ENCODE measurements at places on chromosomes 11 and 22. TPM values are rescaled to one million over a fixed set of nuclear protein-coding genes. Genes with fewer than 3 reads are reported as not detected.

DNA sequence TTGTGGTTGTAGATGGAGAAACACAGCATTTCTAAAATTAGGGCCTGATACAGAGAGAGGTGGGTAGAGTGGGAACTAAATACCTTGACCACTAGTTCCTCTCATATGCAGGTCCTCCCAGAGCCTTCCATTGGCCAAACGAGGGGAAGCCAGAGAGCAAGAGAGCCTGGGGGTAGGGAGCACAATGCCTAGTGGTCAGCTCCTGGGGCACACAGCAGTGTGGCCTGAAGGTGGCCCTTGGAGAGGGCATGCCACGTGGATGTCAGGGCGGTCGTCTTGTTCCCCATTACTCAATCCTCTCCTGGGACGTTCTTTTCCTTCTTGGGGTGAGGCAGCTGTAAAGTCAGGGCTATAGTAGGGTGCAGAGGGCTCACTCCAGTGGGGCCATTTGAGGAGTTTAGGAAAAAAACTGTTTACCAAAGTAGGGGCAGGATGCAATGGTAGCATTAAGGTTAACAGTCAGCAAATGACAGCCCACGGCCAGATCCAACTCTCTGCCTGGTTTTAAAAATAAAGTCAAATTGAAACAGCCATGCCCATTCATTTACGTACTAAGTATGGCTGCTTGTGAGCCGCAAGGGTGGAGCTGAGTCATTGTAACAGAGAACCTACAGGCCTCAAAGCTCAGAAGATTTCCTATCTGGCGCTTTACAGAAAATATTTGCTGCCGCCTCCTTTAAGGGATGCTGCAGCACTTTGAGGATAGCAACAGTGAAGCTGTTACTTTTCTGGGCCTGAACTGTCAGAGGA is 7.6 kb downstream of the MYO18B start:
- DNase-seq, result no peak

- DNase-seq, result no peak
These were observed 7.7 kb downstream of the PITPNB start for GRCh38 chr22:27911330-27911729.

DNA sequence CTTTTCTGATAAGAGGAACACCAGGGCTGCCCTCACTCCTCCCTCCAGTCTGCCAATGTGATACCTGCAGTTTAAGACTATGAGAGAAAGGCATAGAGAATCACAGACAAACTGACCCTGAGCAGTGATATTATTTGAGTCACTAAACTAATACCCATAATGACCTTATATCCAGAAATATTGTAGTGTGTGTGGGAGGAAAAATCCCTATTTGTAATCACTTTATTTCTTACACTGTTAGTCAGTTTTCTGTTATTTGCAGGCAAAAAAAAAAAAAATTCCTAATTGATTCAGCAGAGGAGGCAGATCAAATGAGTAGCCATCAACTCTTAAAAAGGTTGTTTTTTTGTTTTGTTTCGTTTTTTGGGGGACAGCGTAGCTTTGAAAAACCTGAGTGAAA is 82.5 kb downstream of the MAML2 start:
- peak; percentile 39 for DNase-seq

DNA sequence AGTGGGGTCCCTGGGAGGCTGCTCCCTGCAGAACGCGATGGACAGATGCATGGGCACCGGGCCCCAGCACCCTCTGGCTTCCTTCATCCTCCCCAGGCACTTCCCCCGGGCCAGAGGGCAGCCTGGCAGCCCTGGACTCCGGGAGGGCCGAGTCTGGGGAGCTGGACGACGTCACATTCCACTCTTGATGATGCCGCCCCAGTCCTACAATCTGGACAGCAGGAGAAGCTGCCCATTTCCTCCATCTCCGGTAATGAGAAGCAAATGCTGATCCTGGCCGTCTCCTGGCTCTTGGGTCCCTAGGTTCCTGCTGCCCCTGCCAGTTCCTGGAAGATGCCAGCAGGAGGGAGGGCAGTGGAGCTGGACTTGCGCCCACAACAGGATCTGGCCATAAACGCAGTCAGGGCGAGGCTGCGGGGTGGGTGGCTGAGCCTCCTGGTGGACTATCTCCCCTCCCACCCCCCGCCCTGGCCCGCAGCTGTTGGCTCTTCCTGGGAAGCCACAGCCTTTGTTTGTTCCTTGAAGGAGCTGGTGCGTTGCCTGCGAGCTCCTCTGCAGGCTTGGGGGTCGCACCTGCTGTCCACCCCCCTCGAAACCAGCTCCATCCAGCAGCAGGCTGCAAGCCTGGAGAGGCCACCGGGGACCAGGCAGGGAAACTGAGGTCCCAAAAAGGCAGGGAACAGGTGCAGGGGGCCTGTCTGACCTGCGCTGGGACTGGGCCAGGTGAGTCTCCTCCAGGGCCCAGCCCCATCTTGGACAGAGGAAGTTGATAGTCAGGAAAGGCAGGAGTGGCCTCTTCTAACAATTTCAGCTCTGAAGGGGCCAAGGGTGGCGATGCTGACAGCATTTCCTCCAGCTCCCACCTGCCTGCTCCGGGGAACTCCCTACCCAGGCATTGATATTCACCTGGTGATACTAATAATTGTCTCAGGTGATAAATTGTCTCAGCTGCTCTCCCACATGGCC is 17.9 kb upstream of the MUC6 start:
- DNase-seq, result no peak

GRCh38 chr11:68296344-68297051 is 15.9 kb upstream of the LRP5 start:
- DNase-seq, result no peak

GRCh38 chr11:106333678-106334077 is 256.2 kb downstream of the AASDHPPT start:
- no peak for DNase-seq

- no peak for DNase-seq
These were observed 15.1 kb downstream of the TBC1D22A start for GRCh38 chr22:46777609-46777970.

- DNase-seq, result peak; percentile 31
These were observed 4.4 kb downstream of the PKNOX2 start for GRCh38 chr11:125168918-125169456.

GRCh38 chr11:44979543-44980399 is 29.1 kb upstream of the TP53I11 start:
- DNase-seq, result no peak

Gene C11orf86
- polyA plus RNA-seq, result not detected

Gene CRYAB
- polyA plus RNA-seq, result 19.5 TPM

Gene SGSM1
- polyA plus RNA-seq, result not detected

Gene CSNK1E
- polyA plus RNA-seq, result 276 TPM
